ENCODE measurements at places on chromosomes 4 and X.

DNA sequence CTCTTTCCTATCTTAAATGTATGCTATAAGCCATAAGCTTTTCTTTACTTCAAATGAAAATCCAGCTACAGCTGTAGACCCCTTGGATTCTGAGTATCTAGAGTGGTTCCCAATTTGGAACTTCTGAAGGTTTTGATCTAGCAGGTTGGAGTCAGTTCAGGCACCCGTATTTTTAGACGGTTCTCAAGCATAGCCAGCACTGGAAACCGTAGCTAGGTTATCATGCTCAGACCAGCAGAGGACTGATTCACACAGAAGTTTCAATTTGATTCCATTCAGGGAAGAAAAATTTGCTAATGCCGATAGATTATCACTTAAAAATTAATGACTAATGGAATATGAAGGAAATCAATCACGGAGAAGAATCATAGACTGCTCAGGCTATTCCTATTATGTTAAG, 11.2 kb downstream of the PPAT start:
- no peak for DNase-seq

DNA sequence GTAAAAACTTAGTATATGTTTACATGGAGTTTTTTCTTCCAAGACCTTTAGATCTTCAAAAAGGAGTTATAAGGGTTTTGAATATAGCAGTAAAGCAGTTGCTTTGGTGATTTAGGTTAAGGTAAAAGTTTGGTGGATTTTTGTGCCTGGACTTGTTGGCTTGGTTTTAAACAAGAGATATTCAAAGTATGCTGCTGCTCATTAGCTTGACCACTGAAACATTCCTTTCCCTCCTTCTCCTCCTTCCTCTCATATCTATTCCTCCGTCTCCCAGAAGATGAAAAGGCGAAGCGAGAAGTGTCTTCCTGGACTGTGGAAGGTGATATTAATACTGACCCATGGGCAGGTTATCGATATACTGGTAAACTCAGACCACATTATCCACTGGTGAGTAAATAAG, 38.4 kb downstream of the METAP1 start:
- no peak for DNase-seq

GRCh38 chrX:12304261-12304660, 166.0 kb downstream of the FRMPD4 start:
- DNase-seq = no peak

DNA sequence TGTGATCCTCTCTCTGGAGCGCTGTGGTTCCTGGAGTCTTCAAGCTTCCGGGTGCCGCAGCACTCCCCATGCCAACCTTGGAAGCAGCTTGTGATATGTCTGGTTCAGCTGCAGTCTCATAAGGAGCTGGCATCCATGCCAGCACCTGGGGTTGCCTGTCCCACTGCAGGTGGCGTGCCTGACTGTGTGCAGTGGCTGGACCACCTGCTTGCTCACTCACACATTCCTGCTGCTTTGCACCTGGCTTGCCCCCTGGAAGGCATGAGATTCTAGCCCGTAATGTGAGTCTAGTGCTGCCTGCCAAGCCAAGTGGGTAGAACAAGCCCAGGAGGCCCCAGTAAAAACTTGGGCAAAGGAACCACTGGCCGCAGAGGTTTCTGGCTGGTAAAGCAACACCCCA, 687.2 kb upstream of the AADAT start:
- DNase-seq = no peak

GRCh38 chr4:41156574-41156973, 57.8 kb downstream of the APBB2 start:
- DNase-seq = no peak

GRCh38 chrX:130851569-130851968, 51.4 kb downstream of the ENOX2 start:
- no peak for DNase-seq

DNA sequence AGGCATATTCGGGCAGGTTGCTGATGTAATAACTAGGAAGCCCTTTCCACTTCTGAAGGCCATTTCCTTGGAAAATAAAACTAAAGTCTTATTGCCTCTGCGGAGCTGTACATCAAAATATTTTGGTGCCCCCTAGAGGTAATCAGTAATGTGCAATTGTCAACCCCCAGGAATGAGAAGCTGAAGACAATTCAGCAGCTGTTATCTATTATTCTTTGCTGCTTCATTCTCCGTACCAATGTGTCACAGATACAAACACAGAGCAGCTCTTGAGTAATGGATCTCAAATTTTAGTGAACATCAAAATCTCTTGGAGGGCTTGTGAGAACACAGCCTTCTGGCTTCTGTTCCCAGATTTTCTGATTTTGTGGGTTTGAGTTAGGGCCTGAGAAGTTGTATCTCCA, 3.5 kb upstream of the SLIT2 start:
- DNase-seq = no peak

DNA sequence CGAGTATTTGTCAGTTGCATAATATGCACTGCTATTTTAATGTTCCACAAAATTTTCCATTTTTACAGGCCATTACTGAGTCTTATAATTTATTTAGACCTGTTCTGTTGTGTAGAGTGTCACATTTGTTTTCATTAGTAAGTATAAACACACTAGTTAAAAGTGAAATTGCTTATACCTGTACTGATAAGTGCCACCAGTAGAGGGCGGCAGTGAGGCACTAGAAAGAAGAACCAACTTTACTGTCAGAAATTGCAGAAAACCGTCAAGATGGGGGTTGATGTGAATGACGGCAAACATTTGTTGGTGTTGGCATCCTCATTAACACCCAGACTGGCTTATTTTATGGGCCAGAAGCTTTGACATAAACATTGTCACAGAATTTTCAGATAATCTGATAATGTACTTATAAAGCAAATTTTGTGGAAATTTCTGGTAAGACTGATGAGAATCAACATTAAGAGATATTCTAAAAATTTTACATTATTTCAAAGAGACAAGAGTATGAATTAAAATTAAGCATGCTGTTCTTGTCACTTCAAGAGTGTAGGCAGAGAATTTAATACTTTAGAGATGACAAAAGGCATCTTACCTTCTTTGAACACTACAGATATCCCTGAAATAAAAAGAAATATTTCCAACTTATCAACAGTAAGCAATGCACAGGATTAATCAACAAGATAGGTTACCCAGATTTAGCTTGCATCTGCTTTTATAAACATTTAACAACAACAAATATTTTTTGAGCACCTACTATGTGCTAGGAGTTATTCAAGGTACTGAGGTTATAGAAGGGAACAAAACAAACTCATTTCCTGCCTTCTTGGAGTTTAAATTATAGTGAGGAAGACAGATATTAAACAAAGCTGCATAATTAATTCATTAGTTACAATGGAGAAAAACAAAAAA, 24.9 kb downstream of the ALPK1 start:
- DNase-seq = peak; percentile 4
